NCI-H1930 (cell line): ENCODE measurements at places on chromosomes 6 and 20.

- DNase-seq, result no peak
These were observed 54.1 kb downstream of the TRMT11 start for GRCh38 chr6:126040394-126040793.

DNA sequence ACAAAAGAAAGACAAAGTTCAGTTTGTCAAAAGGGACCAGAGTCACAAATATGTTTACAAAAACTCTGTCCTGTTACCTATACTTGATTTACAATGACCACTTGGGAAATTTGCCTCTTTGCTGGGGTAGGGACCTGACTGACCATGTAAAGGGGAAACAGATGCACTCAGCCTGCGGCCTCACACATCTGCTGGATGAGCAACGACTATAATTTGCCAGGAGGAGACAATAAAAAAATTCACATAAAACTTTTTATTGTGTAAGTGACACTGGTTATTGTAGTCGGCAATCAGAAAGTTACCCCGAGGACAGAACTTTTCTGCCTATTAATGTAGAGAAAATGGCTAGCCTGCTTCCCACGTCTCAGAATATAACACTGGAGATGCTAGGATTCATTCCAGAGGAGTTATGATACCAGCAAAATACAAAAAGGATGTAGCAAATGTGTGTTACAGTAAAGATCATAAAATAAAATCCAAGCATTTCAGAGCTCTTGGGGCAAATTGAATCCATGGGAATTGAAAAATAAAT, 415.4 kb upstream of the SPTLC3 start:
- no peak for DNase-seq

DNA sequence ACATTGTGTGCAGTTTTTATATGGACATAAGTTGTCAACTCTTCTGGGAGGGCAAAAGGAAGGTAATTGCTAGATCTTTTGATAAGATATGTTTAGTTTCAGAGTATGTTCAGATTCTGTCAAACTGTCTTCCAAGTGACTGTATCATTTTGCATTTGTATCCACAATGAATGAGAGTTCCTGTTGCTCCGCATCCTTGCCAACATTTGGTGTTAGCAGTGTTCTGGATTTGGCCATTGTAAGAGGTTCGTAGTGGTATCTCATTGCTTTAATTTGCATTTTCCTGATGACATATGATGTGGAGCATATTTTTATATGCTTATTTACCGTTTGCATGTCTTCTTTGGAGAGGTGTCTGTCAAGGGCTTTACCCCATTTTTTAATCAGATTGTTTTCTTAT, 150.2 kb downstream of the CDKAL1 start:
- no peak for DNase-seq

GRCh38 chr6:16090452-16090851, 38.4 kb upstream of the MYLIP start:
- DNase-seq, result no peak

- no peak for DNase-seq
These were observed 34.8 kb upstream of the NCOA3 start for GRCh38 chr20:47466704-47467459.

GRCh38 chr6:129936329-129937165, 75.4 kb upstream of the TMEM244 start:
- peak; percentile 26 for DNase-seq

- DNase-seq, result no peak
These were observed 311.4 kb downstream of the CLIC5 start for GRCh38 chr6:45704056-45704800.

DNA sequence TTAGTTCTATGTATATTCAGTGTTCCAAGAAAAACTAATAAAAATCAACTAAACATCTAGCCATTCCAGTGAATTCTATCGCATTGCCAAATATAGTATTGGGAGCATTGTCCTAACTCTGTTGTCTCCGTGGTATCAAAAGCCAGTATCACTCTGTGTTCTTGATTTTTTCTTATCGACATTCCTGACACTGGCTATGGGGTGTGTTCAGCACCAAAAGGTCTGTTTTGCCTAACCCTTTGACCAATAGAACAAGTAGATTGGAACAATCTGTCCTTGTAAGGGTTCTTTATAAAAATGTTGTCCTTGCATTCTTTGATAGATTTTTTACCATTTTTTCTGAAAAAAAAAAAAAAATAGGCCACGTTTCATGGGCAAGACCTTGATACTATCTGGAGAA, 161.5 kb downstream of the TSHZ2 start:
- DNase-seq, result no peak

DNA sequence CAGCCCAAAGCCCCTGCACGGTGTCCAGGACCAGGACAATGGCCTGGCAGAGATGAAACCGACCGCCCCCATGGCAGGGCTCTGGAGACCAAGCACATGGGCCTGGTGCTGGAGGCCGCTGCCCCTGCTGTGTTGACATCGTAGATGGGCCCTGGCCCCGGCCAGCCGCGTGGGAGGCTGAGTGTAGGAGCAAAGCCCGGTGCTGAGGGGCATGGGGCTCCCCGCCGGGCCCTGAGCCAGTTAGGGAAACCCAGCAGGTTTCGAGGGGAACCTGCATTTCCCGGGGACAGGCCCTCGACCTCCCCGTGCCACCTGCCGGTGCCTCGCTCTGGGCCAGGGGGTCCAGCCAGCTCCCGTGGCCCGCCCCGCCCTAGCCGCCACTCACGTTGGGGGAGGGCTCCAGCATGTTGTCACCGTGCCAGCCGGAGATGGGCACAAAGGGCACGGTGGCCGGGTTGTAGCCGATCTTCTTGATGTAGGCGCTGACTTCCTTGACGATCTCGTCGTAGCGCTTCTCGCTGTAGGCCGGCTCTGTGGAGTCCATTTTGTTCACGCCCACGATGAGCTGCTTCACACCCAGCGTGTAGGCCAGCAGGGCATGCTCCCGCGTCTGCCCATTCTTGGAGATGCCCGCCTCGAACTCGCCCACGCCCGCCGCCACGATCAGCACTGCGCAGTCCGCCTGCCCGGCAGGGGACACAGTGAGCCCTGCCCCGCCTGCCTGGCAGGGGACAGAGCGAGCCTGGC, 4.3 kb downstream of the EEF1A2 start:
- no peak for DNase-seq

GRCh38 chr20:58852543-58853271, at the start of gene GNAS:
GNAS (plus strand) TSS chr20:58852716.
- peak; percentile 55 for DNase-seq
